ENCODE measurements at places on chromosomes 13 and 19.

DNA sequence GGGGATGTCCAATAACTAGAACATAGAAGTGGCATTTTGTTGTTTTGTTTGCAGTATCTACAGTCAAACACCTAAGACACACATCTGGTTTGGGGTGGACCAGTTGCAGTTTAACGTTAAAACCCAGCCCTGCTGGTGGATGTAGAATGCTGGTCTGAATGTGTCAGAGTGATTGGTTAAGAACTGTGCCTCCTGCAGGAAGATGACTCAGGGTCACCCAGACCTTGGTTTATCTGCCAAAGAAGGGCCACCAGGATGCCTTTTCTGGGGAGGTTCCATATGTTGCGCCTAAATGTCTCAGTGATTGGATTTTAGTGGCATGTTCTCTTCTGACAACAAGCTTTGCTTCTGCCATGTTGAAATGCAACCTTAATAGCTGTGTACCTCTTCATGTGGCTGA is 23.1 kb downstream of the ZNF536 start:
- DNase-seq: no peak

DNA sequence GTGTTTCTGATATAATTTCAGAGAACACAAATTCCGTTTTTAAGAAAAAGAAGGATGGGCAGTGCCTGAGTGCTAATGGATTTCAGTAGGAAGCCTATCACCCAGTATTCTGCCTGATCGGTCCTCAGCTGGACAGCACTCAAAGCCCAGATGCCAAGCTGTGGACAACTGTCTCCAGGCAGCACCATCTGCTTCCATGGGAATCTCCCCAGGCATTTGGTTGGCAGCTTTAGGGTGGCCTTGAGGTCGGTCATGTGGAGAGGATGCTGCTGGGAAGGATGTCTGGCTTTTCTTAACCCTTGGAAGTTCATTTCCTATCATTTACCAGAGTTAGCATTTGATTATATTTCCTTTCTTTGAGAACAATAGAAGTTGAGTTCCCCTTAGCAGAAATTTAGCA is 311.7 kb downstream of the TBC1D4 start:
- DNase-seq: no peak

- DNase-seq: no peak
Observed at GRCh38 chr19:45953676-45954075, 20.0 kb downstream of the NOVA2 start.

GRCh38 chr19:4279530-4280422 is 710 bp downstream of the SHD start:
- no peak for DNase-seq

- DNase-seq: no peak
Observed at GRCh38 chr13:111315347-111315995, 5.0 kb upstream of the TEX29 start.

DNA sequence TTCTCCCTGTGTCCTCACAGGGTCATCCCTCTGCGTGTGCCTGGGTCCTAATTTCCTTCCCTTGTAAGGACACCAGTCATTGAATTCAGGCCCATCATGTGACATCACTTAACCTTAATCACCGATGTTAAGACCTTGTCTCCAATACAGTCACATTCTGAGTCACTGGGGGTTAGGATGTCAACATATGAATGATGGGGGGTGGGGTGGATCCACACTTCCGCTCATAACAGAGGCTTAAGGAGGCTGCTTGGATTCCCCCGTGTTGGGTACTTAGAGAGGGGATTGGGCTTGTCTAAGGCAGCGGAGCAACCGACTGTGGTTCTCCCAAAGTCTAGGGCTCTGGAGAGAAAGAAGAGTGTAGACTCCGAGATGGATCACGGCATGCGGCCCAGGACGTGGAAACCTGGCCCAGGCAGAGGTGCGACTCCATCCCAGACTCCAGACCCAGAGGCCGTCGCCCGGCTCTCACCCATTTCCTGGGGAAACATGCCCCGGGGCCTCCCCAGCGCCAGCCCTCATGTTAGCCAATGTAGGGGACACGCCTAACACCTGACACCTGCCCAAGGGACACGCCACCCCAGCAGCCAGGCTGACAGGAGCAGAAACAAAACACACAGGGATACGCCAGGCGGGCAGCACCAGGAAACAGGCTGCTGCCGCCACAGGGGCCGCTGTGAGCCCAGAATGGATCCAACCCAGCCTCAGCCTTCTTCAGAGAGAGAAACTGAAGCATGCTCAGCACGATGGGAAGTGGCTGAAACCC is 17.1 kb upstream of the IGLON5 start:
- no peak for DNase-seq

DNA sequence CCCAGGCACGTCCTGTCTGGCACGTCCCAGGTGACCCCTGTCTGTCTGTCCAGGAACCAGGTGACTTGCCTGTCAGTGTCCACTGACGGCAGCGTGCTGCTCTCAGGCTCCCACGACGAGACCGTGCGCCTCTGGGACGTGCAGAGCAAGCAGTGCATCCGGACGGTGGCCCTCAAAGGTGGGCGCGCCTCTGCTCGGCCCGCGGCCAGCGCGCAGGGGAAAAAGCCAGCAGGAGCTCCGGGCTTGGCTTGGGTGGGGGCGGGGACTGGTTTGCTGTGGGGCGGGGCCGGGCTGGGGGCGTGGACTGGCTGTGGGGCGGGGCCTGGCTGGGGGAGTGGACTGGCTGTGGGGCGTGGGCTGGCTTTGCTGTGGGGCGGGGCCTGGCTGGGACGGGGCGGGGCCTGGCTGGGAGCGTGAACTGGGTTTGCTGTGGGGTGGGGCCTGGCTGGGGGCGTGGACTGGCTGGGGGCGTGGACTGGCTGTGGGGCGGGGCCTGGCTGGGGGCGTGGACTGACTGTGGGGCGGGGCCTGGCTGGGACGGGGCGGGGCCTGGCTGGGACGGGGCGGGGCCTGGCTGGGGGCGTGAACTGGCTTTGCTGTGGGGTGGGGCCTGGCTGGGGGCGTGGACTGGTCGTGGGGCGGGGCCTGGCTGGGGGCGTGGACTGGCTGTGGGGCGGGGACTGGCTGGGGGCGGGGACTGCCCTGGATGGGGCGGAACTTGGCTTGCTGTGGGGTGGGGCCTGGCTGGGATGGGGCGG is 7.2 kb downstream of the WDR18 start:
- DNase-seq: no peak

- no peak for DNase-seq
Observed at GRCh38 chr13:73894995-73895571, 239.1 kb downstream of the KLF12 start.

DNA sequence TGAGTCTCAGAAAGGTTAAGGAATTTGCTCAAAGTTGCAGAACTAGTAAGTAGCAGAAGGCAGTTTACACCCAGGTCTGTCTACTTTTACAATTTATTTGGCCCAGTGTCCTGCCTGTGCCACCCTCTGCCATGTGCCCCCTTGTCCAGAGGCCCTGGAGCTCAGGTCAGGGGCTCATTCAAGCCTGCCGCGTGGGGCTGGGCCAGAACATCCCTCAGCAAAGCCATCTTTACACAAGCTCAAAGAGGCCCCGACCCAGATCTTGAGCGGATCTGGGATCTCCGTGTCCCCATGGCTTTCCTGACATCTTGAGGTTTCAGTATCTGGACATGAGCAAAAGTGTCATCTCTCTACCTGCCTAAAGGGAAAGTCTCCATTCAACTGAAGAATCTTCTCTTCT is 76.4 kb upstream of the VSTM2B start:
- DNase-seq: no peak

GRCh38 chr13:20824762-20825476 is 51.2 kb upstream of the EEF1AKMT1 start:
- DNase-seq: no peak

- no peak for DNase-seq
Observed at GRCh38 chr13:20399515-20399914, 126.1 kb downstream of the CRYL1 start.

GRCh38 chr13:22120646-22121045 is 449.8 kb downstream of the FGF9 start:
- DNase-seq: no peak

GRCh38 chr19:38644719-38645118 is 2.7 kb upstream of the ACTN4 start:
- DNase-seq: no peak

- no peak for DNase-seq
Observed at GRCh38 chr13:30773561-30773960, 38.2 kb downstream of the ALOX5AP start.

DNA sequence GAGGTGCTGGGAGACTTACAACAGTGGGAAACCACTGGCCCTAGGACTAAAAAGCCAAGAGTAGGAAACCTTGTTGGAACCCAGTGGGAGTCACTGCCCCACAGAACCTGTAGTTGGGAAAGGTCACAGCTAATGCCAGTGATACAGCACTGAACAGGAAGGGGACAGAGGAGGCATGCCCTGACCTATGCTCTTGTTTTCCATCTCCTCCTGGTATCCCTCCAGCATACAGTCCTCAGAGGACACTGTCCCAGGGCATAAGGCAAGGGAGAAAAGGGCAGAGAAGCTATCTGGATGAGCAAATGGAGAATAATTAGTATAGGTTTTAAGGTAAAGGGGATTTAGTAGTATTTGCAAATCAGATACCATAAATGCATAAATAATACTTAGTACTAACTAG is 11.2 kb upstream of the TBC1D4 start:
- DNase-seq: no peak

DNA sequence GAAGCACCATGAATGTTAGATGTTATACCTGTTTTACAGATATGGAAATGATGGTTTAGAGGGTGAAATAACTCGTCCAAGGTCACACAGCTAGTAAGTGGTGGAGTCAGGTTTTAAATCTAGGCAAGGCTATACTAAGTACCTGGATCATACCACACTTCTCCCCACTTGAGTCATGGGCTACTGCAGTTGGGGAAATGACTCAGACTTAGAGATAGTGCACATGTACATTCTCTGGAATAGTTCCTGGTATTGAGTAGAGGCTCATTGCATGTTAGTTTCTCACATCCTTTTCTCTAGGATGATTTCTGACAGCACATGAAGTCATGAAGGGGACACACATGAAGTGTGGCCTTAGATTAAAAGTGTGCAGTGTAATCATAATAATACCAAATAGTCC is 76.2 kb upstream of the TNFSF11 start:
- no peak for DNase-seq

GRCh38 chr19:13057147-13057572 is 45.5 kb downstream of the LYL1 start:
- no peak for DNase-seq

DNA sequence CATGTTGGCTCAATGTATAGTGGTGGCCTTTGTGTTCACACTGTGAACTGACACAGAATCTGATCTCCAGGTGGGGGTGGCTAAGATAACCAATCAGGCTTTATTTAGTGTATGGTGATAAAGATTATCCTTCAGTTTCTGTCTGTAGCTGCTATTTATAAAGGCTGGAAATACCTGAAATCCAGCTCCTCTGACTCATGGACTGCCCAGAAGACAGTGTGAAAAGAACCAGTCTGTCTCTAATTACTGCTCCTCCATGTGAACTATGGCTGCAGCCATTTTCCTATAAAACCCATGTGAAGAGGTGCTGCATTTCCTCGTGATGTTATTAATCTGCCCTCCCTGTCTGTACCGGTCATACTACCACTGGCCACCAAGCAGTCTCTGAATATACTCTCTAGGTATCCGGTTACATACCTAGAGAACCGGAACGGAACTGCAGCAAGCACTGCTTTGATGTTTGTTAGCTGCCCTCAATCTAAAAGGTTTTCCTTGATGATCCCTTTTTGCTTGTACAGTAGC is 238.0 kb downstream of the LHFPL6 start:
- no peak for DNase-seq

- no peak for DNase-seq
Observed at GRCh38 chr19:18839465-18840287, 7.9 kb downstream of the UPF1 start.

- DNase-seq: no peak
Observed at GRCh38 chr13:112724788-112725345, 35.0 kb downstream of the ATP11A start.

DNA sequence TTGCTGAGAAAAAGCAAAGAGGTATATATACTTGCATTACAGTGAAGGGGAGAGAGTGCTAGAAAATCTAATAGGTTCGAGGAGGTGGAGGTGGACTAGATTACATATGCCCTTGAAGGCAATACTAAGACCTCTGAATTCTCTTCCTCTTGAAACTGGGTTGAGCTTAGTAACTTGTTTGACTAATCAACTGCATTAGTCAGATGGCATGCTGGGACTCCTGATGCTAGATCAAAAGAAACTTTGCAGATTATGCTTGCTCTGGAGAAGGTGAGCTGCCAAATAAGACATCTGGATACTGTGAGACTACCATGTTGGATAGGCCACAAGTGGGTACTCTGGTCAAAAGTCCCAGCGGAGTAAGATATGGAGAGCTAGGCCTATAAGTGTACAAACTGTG is 331.3 kb downstream of the KLF5 start:
- no peak for DNase-seq

- no peak for DNase-seq
Observed at GRCh38 chr19:35120492-35120891, 4.9 kb downstream of the FXYD3 start.

DNA sequence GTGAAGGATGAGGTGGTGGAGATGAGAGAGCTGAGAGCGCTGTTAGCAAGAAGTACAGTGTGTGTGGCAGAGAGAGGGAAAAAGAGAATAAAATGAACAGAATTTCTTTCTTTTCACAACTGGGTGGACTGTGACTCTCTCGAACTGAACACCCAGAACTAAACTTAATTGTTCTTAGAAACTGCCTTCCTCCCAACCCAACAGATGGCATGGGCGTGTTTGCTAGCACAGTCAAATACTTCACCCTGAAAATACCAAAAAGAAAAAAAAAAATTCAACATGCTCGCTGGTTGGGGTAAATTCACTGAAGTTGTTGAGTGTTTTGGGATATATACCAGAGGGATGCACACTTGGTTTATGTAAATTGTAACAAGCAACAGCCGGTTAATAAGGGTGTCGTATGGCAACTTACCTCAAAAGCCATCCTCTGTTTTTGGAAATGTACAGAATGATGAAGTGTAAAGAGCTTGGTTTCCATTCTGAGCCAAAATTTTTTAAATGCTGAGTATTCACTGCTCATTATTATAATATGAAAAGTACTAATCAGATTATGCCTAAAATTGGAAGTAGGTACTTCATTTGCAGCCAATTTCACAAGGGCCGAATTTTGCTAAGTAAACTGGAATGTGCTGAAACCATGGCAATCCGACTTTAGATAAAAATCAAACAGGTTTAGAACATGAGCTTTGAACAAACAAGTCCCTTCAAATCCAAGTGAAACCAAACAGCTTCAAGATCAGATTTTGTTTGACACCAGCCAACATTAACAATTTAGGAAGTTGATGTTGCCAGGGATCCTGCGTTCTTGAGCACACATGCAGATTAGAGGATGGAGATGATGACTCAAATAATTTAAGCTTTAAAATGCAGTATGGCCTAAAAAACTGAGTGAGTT is 115.8 kb downstream of the ZIC5 start:
- DNase-seq: no peak

DNA sequence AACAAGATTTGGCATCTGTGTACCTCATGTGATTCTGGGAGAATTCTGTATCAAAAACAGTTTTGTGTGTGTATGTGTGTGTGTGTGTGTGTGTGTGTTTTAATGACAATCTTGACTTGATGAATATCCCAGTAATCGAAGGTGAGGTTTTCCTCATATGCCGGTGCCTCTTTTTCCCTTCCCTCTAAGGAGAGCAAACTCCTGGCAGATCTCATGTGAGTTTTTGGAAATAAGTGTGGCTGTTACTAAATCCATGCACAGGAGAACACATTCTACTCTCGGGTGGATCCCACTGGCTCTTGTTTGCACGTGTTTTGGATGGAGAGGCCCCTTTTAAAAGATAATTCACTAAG is 29.0 kb upstream of the CEBPG start:
- no peak for DNase-seq

GRCh38 chr19:33508941-33509614 is 12.5 kb downstream of the PEPD start:
- no peak for DNase-seq

Data from AG04450 (cell line).